ENCODE measurements at places on chromosomes 4 and X.

DNA sequence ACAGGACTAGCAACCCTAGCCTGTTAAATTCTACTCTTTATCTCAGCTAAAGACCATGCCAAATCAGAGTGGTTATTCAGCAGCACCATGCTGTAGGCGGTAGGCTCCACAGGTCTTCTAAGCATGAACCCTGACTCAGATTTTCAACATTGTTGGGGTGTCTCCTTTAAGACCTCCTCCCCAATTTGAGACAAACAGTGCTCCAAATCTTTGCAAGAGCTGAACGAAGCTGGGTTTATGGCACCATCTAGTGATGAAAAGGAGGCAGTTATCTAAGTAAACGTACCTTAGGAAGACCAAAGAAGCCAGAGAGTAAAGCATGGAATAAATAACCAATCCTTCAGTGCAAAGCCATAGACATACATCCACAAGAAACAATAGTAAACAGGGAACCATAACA, 334.5 kb upstream of the SLC7A11 start:
- DNase-seq: no peak

DNA sequence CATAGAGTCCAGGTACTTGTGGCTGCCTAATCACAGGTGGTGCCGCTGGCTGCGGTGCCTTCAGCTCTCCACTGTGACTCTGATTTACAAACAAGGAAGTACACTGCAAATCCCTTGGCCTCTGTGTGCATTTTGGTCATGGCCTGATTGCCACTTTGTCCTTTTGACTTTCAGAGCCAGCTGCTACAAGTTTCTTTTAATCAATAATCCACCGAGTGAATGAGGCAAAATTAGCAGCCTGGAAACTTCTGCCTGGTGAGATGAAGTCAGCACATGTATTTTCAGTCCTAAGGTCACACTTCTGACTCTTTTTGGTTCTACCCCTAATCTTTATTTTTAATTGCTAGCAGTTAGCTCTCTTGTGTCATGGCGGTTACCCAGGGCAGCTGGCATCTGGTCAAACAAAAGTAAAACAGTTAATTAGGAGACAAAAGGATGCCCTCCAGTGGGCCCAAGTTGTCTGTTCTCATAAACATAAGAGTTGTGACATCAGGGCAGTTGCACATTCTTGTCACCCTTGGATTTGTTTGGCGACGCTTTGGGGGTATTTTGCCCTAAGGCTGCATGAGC, 62.3 kb upstream of the LNX1 start:
- DNase-seq: no peak

DNA sequence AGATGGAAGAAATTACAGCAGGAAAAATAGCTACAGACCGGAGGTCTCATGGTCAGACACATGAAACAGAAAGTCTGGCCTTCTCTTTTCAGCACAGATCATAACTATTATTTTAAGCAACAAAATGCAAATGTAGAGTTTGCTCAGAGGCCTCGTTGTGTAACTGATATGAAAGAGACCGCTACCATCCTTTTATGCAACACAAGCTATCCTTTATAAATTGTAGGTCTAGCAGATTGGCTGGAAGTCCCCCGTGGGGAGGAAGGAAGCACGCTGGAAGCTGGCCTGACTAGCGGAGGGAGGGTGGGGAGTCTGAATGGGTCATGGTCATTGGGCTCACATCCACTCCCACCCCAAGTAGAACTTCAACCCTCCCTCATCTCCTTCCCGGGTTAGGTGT, 27.7 kb downstream of the DMP1 start:
- DNase-seq: no peak

- no peak for DNase-seq
Observed at GRCh38 chrX:95797344-95797743, 887.3 kb upstream of the DIAPH2 start.

DNA sequence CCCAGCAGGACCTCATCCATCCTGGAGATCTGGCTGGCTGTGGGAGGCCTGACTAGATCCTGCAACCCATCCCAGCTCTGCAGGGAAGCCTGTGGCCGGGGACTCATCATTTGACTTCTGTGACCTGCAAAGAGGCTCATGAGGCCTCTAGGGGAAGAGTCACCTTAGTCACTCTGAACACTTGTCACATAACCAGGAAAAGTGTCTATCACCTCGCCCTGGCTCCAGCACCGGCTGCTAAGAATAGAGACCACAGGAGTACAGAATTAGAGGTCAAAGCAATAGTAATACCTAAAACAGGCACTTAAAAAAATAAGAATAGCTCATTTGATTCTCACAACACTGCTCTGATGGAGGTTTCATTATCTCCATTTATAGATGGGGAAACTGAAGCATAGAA, 3.8 kb upstream of the NSG1 start:
- DNase-seq: no peak

DNA sequence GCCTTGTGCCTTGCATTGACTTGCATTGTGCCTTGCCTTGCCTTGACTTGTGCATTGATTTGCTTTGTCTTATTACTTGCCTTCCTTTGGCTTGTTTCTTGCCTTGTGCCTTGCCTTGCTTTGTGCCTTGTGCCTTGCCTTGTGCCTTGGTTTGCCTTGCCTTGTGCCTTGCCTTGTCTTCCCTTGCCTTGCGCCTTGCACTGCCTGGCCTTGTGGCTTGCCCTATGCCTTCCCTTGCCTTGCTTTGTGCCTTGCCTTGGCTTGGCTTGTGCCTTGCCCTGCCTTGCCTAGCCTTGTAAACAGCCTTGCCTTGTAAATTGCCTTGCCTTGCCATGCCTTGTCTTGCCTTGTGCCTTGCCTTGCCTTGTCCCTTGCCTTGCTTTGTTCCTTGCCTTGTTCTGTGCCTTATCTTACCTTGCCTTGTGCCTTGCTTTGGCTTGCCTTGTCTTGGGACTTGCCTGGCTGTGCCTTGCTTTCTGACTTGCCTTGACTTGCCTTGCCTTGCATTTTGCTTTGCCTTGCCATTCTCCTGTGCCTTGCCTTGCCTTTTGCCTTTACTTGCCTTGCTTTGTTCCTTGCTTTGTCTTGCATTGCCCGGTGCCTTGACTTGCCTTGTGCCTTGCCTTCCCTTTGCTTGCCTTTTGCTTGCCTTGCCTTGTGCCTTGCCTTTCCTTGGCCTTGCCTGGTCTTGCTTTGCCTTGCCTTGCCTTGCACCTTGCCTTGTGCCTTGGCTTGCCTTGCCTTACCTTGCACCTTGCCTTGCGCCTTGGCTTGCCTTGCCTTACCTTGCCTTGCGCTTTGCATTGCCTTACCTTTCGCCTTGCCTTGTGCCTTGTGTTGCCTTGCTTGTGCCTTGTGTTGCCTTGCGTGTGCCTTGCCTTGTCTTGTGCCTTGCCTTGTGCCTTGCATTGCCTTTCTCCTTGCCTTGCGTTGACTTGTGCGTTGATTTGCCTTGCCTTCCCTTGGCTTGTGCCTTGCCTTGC, 97.5 kb downstream of the TAB3 start:
- DNase-seq: no peak

GRCh38 chr4:3739577-3739976, 26.6 kb upstream of the ADRA2C start:
- no peak for DNase-seq

DNA sequence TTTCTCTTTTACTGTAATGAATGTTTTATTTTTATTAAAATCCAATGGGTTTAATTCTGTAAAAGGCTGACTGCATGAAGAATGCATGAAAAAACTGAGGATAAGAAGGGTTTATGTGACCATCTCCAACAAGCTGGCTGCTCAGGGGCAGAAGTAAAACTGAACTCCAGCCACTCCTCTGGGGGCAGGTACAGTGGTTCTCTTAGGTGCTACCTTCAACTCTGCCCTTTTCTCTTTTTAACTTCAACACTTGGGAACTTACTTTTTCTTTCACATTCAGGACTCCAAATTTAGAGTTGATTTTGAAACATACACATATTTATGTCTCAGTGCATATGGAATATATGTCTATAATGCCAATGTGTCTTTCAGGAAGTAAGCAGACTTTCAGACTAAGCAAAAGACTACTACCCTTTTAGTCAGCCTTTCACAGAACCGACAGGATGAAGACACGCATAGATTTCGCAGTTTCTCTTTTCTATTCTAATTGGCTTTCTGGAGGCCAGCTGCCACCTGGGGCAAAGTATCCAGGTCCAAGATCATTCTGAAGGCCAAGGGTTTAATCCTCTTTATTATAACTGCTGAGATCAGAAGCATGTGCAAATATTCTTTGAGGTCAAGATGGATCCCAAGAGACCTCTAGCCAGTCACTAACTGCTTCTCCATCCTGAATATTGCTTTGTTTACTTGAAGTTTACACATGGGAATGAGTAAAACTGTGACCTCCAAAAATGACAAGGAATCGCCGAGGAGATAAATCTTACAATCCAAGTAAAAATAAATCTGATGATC, 30.7 kb downstream of the HS3ST1 start:
- no peak for DNase-seq

- no peak for DNase-seq
Observed at GRCh38 chr4:154492288-154492687, 689 bp upstream of the DCHS2 start.

DNA sequence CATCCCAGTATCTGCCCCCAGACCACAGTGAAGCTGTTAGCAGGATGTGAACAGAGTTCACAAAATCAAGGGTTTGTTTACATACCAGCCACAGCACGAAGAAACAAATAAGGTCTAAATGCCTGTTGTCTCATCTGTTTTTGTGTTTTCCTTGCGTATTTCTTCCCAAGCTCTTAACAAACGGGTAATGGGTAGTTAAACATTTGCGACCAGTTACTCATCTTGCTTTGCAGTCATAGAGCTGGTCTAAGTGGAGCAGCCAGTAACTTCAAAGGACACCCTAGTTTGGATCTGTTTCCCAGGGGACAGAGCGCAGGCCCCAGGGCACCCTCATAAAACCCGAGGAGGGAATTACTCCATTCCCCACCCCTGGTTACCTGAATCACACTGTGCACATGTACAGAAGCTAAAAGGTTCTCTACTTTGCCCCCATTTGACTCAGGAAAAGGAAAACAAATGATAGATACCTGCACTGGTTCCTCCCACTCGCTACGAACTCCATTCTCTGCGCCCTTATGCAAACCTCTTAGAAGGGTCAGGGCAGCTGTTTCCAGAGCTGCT, 68.8 kb downstream of the MAML3 start:
- no peak for DNase-seq

DNA sequence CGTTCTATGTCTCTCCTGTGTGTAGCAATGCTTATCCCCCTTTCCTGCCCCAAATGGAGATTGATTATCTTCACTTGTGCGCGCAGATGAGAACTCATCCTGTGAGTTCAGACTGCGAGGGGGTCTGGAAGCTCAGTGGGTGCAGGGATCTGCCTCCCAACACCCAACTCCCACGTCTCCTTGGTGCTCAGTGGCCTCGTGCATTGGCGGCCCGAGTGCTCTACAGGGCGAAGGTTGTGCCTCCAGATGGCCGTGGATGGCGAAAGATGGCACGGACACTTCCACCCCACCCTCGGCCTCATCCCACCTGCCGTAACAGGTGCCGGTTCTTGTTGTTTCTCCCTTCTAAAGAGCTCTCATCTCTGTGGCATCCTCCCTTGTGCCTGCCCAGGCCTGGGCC, 45.1 kb upstream of the SORCS2 start:
- no peak for DNase-seq

- DNase-seq: no peak
Observed at GRCh38 chr4:139484783-139485311, 30.9 kb downstream of the RAB33B start.

DNA sequence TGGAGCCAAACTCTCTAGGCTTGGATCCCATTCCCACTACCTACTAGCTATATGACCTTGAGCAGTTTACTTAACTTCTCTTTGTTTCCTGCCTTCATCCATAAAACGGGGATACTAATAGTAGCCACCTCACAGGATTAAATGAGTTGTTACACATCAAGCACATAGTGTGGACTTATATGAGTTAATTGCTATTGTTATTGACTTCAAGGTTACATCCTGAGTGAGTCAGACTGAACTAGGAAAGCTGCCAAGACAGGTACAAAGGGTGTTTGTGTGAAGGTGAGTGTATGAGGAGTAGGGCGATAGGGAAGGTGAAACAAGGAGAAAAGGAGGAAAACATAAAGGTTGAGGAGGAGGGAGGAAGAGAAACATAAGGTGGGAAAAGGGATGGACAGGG, 32.2 kb downstream of the TFDP3 start:
- no peak for DNase-seq

- DNase-seq: no peak
Observed at GRCh38 chr4:6192245-6192644, 8.1 kb downstream of the JAKMIP1 start.

- no peak for DNase-seq
Observed at GRCh38 chr4:178823673-178824295, 1381.5 kb upstream of the AGA start.

DNA sequence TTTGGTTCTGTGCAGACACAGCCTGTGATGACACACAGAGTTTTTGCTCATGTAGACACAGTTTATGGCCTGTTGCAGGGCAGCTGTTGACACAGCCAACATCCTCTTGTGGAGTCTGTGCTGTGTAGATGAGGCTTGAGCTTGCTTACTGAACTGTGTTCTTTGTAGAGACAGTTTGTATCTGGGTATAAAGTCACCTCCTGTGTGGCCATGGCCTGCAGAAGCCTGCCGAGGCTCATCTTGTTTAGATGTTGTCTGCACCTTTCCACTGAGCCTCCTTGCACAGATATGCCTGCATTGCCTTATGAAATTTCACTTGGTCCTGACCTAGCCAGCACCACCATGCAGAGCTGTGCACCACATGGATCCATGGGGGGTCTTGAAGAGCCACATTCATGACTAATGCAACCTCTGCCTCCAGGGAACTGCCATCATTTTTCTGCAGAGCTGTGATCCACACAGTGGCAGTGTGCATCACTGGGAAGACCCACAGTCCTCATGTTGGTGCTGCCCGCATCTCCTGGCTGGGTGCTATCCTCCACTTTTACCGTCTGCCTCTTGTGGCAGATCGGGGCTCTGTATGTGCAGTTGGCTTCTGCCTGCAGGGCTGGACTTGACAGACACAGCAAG, 198.0 kb upstream of the MAMLD1 start:
- DNase-seq: no peak

GRCh38 chrX:4240541-4241194, 527.2 kb upstream of the PRKX start:
- no peak for DNase-seq

DNA sequence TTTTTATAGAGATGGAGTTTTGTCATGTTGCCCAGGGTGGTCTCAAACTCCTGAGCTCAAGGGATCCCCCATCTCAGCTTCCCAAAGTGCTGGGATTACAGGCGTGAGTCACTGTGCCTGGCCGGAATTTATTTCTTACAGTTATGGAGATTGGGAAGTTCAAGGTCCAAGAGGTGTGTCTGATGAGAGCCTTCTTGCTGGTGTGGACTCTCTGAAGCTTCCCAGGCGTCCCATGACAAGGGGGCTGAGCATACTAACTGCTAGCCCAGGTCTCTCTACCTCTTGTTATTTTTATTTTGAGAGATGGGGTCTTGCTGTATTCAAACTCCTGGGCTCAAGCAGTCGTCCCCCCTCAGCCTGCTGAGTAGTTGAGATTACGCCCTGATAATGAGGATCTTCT, 2.9 kb upstream of the NSD2 start:
- no peak for DNase-seq

GRCh38 chr4:42904986-42905385, 12.5 kb downstream of the GRXCR1 start:
- no peak for DNase-seq

- DNase-seq: no peak
Observed at GRCh38 chr4:3256230-3257102, 7.5 kb downstream of the MSANTD1 start.

All from caudate nucleus (tissue), 63 donors.